Iris pigment epithelial cell (primary cell): ENCODE measurements at places on chromosomes 7 and 10.

- no peak for DNase-seq
Measured at GRCh38 chr10:32148864-32149251, 92.6 kb upstream of the KIF5B start.

GRCh38 chr10:2933071-2933470 lies 134.3 kb upstream of the PFKP start:
- no peak for DNase-seq

DNA sequence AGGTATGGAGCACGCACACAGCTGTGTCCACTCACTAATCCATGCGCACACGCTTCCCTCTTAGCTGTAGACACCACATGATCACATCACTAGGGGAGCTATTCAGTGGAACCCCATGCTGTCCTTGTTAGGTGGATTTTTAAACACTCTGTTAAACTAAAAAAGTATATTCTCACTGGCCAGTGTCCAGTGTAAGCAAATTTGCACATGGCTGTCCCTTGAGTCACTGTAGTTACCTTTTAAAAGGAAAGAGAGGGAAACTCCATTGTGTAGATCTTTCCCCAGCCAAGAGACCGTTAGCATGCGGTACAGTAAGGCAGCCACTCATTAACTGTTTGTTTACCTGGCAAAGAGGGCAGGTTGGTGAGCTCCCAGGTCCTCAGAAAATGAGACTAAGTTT lies 81.6 kb upstream of the INSYN2A start:
- DNase-seq = peak; percentile 65

GRCh38 chr7:611281-611810 lies 91.7 kb upstream of the PDGFA start:
- DNase-seq = no peak

DNA sequence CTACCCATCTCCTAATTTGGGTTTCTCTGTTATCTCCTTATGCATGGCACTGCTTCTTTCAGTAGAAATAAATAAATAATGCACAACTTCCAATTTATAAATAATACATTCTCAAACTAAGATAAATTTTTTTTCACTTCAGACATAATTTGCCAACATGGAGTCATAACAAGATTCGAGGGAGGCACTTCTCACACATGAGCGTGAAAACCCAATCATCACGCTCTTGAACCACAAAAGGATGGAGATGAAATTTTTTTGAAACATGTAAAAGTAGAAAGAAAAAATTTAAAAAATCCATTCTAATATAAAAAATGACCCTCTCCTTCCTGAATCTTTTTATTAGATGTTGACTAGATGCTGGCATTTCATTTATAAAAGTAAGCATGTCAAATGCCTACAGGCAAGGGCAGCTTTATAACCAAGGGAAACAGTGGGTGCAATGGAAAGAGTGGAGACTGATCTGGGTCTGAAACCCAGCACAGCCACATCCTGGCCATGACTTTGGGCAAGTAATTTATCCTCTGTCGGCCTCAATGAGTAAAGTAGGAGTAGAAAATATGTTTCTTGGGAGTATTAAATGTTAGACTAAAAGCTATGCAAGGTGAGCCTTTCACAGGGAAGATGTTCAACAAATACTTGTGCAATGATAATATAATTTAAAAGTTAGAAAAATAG lies 185.0 kb downstream of the STK31 start:
- DNase-seq = no peak

- no peak for DNase-seq
Measured at GRCh38 chr10:97705006-97705670, 8.4 kb upstream of the MARVELD1 start.

- DNase-seq = peak; percentile 37
Measured at GRCh38 chr7:127678337-127678736, 26.3 kb downstream of the SND1 start.
